Chondrocyte (in vitro differentiated cells): ENCODE measurements at places on chromosomes 12 and 14. TPM values are rescaled to one million over a fixed set of nuclear protein-coding genes. Genes with fewer than 3 reads are reported as not detected.

- H3K4me3 ChIP-seq = no peak overlapping the region
- H3K4me1 ChIP-seq = peaks cover 27% of the 10 kb centered on the region
- no peaks in the 10 kb centered on the region for H3K36me3 ChIP-seq
- H3K27me3 ChIP-seq = no peaks in the 10 kb centered on the region
- H3K27ac ChIP-seq = no peak overlapping the region
Measured at GRCh38 chr12:92467886-92468285, 234.9 kb upstream of the PLEKHG7 start.

GRCh38 chr12:5184186-5184585 lies 140.5 kb downstream of the KCNA5 start:
- H3K36me3 ChIP-seq = no peaks in the 10 kb centered on the region
- H3K4me1 ChIP-seq = no peaks in the 10 kb centered on the region
- no peak overlapping the region for H3K4me3 ChIP-seq
- no peak for DNase-seq
- H3K27ac ChIP-seq = no peak overlapping the region

GRCh38 chr14:35387219-35387618 lies 17.3 kb downstream of the NFKBIA start:
- no peaks in the 10 kb centered on the region for H3K36me3 ChIP-seq
- H3K27me3 ChIP-seq = no peaks in the 10 kb centered on the region
- no peak overlapping the region for H3K27ac ChIP-seq
- no peak overlapping the region for H3K4me3 ChIP-seq

GRCh38 chr14:23942587-23942986 lies 11.0 kb upstream of the DHRS4 start:
- H3K27me3 ChIP-seq = no peaks in the 10 kb centered on the region
- DNase-seq = no peak

GRCh38 chr12:94012590-94012989 lies 135.8 kb upstream of the PLXNC1 start:
- DNase-seq = no peak
- H3K36me3 ChIP-seq = peaks cover 6% of the 10 kb centered on the region
- H3K27me3 ChIP-seq = no peaks in the 10 kb centered on the region

DNA sequence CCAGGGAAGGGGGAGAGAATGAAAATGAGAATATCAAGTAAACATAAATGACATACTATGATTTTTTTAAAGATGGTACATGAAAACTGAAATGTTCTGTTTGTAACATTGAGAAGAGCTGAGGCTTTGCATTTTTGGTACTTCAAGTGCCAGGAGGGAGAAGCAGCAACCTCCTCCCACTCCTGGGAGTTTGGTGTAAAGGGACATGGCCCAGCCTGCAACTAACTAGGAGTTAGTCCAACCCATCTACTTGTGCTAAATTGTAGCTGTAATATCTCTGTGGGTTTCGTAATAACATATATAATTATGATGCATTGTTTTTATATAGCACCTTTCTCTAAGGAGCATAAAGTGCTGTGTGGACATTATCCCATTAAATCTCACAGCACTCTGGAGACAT lies 517.5 kb downstream of the NELL2 start:
- H3K36me3 ChIP-seq = no peaks in the 10 kb centered on the region
- H3K27ac ChIP-seq = no peak overlapping the region
- peaks cover 6% of the 10 kb centered on the region for H3K4me1 ChIP-seq
- DNase-seq = no peak

GRCh38 chr14:47822326-47822725 lies 146.9 kb upstream of the MDGA2 start:
- DNase-seq = no peak
- H3K27me3 ChIP-seq = no peaks in the 10 kb centered on the region
- H3K27ac ChIP-seq = no peak overlapping the region
- H3K4me1 ChIP-seq = no peaks in the 10 kb centered on the region
- no peaks in the 10 kb centered on the region for H3K36me3 ChIP-seq

DNA sequence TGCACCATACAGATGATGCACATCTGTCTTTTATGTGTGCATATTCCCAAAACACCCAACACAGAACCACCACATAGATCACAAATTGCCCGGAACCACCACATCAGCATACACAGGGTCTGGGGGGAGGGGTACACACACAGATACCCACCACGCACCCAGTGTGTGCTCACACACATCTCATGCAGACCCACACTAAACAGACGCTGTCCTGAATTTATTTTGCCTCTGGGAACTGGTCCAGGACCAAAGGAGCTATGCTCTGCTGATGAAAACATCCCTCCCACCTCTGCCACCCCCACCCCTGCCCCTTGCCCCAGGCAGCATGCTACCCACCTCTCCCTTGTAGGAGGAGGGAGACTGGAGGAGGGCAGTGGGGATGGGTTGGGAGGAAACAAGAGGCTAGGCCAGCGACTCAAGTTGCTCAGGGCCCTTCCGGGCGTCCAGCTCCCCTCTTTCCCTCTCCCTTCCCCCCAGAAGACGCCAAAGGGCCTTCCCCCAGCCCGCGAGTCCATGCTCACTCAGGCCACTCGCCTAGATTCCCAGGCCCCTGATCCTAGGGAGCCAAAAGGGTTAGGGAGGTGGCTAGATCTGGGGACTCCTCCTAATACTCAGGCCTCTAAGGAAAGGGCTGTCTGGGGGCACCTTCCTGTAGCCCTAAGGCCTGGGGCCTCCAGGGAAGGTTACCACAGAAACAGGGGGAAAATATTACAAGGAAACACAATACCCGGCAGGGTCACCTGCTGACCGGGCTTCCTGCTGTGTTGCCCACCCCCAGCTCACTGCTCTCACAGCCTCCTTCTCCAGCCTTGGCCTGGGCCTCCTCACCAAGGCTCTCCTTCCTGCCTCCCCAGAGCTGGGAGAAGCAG lies 3.1 kb downstream of the HDAC7 start:
- H3K4me3 ChIP-seq = peak overlapping the region; percentile 89
- DNase-seq = peak; percentile 75
- H3K27me3 ChIP-seq = no peaks in the 10 kb centered on the region

DNA sequence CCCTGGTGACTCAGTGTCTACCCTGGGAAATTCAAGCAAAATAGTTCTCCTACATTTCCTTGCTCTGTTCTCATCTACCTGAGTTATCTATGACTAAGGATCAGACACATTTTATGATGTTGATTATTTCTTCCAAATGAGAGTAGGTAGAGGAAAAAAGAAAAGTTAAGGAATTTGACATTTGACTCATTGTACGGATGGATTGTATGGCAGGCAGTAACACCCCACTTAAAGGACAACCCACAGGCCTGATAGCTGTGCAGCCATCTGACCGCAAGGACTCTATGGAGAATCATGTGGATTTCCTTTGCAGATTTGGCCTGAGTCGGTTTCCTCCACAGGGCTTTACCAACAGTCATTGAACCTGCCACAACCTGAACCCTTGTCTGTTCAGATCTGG lies 540.3 kb downstream of the BCL11B start:
- no peak overlapping the region for H3K4me3 ChIP-seq
- no peaks in the 10 kb centered on the region for H3K36me3 ChIP-seq
- H3K4me1 ChIP-seq = no peaks in the 10 kb centered on the region
- no peak overlapping the region for H3K27ac ChIP-seq
- no peak for DNase-seq

DNA sequence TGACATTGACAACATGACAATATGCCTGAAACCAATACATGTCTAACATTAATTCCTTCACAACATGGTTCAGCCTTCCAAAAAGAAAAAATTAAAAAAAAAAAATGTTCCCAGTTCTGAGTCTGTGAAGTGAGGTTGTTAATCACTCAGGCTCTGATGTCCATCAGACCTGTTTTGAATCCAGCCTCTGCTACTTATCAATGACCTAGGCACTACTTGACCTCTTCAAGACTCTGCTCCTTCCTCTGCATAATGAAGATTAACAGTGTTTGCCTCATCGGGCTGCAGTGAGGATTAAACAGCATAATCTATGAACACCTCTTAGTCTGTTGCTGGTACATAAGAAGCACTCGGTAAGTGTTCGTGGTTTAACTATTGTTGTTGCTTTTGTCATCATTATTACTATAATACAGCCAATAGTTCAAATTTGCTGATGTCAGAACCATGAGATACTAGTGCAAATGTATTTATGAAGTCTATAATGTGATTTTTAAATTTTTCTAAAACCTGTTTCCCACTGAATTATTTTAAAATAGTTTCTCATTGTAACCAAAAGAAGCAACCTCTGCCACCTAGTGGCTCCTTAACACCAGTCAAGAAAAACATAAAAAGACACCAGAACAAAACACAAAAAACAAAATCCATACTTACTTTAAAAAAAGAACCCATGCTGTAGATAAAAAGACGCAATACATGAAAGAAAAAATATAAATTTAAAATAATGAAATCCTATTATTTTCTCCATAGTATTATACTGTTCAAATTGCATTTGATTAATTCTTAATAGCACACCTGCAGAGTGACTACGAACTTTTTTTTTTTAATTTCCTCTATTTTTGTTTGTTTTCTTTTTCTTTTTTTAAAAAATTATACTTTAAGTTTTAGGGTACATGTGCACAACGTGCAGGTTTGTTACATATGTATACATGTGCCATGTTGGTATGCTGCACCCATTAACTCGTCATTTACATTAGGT lies 20.3 kb upstream of the TMX1 start:
- DNase-seq = no peak
- H3K4me3 ChIP-seq = no peak overlapping the region
- no peak overlapping the region for H3K27ac ChIP-seq
- H3K27me3 ChIP-seq = no peaks in the 10 kb centered on the region

GRCh38 chr12:96197503-96198272 lies 3.5 kb downstream of the ELK3 start:
- H3K36me3 ChIP-seq = no peaks in the 10 kb centered on the region
- peaks cover 48% of the 10 kb centered on the region for H3K4me1 ChIP-seq
- DNase-seq = no peak
- H3K27me3 ChIP-seq = no peaks in the 10 kb centered on the region
- peak overlapping the region; percentile 95 for H3K27ac ChIP-seq

GRCh38 chr12:65655074-65655493 lies 169.2 kb upstream of the HMGA2 start:
- no peak for DNase-seq
- no peaks in the 10 kb centered on the region for H3K36me3 ChIP-seq
- H3K27me3 ChIP-seq = no peaks in the 10 kb centered on the region
- peaks cover 24% of the 10 kb centered on the region for H3K4me1 ChIP-seq

DNA sequence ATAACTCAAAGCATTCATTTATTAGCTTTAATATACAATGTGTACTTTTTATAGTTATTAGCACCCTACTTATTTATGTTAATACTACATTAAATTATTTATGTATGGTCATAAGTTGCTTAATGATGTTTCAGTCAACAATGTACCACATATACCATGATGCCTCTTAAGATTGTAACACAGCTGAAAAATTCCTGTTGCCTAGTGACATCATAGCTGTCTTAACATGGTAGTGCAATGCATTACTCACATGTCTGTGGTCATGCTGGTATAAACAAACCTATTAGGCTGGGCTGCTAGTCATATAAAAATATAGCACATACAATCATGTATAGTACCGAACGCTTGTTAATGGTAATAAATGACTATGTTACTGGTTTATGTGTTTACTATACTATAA lies 120.4 kb downstream of the ANO6 start:
- no peak for DNase-seq
- no peak overlapping the region for H3K4me3 ChIP-seq
- no peaks in the 10 kb centered on the region for H3K27me3 ChIP-seq

The TNFRSF1A gene
- 88.5 to 128 TPM (median 127 TPM) in 3 replicates for total RNA-seq

The IL26 gene
- total RNA-seq = 0.67 to 2.5 TPM in 2 of 3 replicates, not detected in the other

The EML5 gene
- 0.19 TPM in 1 of 3 replicates, not detected in the others for total RNA-seq

The OR5AU1 gene
- not detected in 3 replicates for total RNA-seq

The RAPGEF3 gene
- total RNA-seq = 1.3 to 1.8 TPM (median 1.3 TPM) in 3 replicates

The TMCC3 gene
- 0.17 to 0.65 TPM (median 0.59 TPM) in 3 replicates for total RNA-seq

The KCNH3 gene
- 0.10 to 0.27 TPM in 2 of 3 replicates, not detected in the other for total RNA-seq

The RXYLT1 gene
- 14.4 to 18.5 TPM (median 14.8 TPM) in 3 replicates for total RNA-seq
